SK-N-DZ (cell line): ENCODE measurements at places on chromosomes 1 and 21.

GRCh38 chr1:151549199-151549598 is 9.1 kb downstream of the TUFT1 start:
- DNase-seq = no peak

- DNase-seq = no peak
These were observed 48.9 kb upstream of the POU3F1 start for GRCh38 chr1:38095454-38095931.

DNA sequence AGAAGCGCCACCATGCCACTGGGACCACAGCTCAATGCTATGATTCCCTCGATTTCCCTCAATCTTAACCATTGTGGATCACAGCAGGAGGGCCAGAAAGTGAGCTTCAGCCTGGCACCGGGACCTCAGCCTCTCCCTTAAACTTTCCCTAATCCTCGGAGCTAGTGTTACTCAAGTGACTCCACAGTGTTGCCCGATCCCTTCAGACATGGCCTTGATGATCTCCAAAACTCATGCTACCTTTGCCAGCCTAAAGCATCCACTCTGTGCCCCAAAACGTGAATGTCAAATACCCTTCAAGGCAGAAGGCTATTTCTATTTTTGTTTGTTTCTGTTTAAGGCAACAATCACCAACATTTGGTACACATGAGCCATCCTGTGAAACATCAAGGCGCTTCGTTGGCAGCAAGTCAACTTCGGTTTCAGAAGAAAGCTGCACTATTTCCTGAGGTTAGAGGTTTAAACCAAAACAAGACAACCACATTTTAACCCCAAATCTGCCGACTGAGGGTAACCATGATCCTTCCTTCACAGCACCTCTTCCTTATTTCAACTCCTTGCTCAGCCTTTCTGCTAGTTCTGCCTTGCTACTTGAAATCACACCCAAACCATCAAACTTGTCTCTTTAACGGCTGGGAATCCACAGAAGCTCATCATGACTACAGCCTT is 94.4 kb upstream of the KRTAP19-8 start:
- DNase-seq = no peak

DNA sequence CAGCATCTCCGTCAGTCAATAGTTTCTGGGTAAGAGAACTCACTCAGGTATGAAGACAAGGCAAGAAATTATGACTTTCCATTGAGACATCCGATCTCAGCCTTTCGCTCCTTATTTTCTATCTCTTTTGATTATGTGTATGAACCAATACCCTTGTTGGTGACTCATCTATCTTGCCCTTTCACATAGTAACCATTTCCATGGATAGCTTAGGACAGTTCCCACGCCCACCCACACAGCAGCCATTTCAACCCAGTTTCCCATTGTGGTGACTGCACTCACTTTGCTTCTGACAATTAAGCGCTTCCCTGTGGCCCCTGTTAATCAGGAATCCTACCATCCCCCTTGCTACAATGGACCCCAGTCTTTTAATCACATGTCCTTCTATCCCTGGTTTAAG is 210.6 kb upstream of the ADGRL2 start:
- DNase-seq = no peak

DNA sequence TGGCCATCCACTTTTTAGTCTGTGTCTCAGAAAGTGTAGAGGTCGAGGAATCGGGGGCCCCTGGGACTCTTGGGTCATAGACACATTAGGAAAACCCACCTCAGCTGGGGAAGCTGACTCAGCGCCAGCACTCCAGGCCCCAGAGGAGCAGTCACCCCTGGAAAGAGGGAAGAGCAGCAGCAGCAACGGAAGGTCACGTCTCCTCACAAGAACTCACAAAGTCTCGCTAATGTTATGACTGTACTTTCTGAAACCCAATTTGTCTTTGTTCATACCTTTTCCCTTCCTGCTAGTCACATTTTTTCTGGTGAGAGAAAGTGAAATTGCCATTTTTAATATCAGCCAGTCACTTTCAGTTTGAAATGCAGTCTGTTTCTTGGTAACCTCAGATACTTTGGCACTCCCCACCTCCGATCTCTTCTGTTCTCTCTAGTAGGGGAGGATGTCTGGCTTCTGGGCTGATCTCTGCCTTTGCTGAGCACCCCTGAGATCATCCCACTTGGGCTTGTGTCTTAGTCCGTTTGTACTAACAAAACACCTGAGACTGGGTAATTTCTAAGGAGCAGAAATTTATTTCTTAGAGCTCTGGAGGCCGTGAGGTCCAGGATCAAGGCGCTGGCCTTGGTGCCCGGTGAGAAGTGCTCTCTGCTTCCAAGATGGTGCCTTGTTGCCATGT is 6.0 kb upstream of the NLRP3 start:
- no peak for DNase-seq

- DNase-seq = no peak
These were observed 879 bp downstream of the CPTP start for GRCh38 chr1:1325288-1326074.

DNA sequence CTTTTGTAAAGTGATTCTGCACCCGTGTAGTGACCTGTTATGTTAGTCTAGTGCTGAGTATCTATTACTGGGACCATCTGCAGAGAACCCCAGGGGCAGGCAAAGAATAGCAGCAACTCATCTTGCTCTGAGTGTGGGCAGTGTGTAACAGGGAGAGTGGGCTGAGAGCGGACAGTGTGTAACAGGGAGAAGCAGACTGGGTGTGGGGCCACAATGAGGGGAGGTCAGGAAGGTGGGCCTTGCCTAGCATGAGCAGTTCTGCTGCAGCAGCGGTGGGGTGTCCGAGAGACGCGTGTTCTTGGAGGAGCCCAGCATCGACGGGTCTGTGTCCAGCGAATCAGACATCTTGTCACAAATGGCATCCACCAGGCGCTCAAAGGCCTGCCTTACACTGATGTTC is 41.2 kb upstream of the NRDC start:
- no peak for DNase-seq

DNA sequence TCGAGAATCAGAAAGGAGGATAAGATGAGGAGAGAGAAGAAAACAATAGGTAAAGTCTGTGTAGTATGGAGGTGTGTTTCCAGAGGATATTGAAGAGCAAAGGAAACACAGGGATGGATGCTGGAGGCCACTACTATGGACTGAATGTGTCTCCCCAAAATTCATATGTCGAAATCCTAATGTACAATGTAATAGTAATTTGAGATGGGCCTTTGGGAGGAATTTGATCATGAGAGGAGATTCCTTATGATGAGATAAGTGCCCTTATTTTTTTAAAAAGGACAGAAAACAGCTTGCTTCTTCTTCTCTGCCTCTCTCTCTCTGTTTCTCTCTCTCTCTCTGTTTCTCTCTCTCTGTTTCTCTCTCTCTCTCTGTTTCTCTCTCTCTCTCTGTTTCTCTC is 602.2 kb upstream of the ADAMTS5 start:
- no peak for DNase-seq

- DNase-seq = no peak
These were observed 425.5 kb downstream of the LMO4 start for GRCh38 chr1:87754139-87754538.

DNA sequence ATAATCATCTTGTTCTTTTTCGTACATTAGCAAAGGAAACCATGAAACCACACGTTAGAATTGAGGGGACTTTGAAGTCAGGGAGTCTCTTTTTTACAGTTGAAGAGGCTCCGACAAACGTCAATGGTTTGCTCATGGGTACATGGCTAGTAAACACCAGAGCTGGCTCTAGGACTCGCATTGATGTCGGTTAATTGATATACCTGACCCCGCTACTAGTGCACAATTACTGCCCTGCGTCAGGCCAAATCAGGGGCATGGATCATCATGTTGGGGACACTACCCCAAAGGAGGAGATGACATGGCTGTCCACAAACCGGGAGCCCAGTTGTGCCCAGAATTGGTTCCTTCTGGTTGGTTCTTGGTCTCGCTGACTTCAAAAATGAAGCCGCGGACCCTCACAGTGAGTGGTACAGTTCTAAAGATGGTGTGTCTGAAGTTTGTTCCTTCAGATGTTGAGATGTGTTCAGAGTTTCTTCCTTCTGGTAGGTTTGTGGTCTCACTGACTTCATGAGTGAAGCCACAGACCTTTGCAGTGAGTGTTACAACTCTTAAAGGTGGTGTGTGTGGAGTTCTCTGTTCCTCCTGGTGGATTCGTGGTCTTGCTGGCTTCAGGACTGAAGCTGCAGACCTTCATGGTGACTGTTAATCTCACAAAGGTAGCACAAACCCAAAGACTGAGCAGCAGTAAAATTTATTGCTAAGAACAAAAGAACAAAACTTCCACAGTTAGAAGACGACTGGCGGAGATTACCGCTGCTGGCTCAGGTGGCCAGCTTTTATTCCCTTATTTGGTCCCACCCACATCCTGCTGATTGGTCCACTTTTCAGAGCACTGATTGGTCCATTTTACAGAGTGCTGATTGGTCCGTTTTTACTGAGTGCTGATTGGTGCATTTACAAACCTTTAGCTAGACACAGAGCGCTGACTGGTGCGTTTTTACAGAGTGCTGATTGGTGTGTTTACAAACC is 126.9 kb upstream of the ERRFI1 start:
- DNase-seq = no peak

DNA sequence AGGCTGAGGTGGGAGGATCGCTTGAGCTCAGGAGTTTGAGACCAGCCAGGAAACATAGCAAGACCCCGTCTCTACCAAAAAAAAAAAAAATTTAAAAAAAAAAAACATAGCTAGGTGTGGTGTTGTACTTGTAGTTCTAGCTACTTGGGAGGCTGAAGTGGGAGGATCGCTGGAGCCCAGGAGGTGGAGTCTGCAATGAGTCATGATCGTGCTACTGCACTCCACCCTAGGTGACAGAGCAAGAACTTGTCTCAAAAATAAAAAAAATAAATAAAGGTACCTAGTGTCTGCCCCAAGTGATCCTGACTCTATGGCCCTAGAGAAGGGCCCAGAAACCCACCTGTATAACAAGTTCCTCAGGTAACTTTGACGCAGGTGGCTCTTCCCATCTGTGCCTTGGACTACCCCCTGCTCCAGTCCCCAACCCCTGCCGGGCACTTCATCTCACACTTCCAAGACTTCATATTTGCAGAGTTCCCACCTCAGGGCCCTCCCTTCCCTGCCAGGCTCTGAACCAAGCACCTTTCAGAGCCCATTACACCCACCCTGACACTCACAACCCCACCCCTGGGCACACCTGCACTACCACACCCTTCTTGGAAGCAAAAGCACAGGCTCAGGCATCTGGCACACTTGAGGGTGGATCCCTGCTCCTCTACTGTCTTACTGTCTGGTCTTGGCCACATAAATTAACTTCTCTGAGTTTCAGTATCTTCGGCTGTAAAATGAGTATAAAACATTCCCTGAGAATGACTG is 80.2 kb upstream of the KLHDC7A start:
- DNase-seq = no peak

- DNase-seq = no peak
These were observed 143.4 kb downstream of the ZZZ3 start for GRCh38 chr1:77538956-77539518.

DNA sequence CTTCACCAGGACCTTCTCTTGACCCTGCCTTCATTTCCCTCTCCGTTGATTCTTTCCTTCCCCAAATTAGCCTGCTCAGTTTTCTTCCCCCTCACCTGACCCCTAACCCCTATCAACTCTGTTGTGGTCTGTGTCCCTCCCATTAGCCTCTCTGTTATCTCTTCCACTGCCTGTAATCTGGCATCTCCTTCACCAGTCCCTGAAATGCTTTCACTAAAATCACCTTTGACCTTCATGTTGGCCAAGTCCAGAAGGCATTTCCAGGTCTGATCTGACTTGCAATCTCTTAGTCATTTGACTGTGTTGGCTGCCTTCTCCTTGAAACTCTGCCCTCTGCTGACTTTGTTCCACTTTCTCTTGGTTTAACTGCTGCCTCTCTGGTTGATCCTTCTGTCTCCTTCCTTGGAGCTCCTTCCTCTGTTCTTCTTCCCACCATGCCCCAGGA is 28.2 kb downstream of the ATP8B2 start:
- peak; percentile 38 for DNase-seq

DNA sequence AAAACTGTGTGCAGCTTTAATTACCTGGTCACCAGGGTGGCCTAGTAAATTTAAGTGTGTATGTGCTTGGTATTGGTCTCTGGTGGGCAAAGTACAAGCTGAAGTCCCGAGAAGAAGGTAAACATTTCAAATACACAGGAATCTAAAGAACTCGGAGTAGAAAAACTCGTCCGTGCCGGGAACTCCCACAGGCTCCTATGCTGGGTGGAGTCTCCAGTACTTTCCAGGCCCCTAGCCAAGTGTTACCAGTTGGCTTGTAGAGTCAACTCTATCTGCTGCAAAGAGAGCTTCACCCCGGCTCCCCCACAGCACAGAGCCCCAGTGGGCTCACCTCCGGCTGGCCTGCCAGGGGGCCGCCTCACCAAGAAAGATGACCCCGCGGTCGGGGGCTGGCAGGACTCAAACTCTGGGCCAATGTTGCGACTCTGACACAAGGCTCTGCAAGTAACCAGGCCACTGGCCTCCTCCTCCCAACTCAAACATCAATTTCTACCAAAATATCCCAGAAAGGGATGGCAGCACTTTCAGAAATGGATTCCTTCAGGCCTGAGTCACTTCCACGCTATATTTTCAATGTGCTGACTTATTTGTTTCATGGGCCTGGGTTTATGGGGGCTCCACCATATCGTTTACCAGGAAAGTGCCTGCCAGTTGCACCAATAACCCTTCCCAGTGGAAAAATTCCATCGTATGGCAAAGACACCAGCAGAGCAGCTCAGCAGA is 73.9 kb downstream of the SLC66A1 start:
- no peak for DNase-seq

- no peak for DNase-seq
These were observed 326.3 kb downstream of the TBX15 start for GRCh38 chr1:118661769-118662320.

GRCh38 chr1:25099343-25099951 is 132.9 kb downstream of the SYF2 start:
- DNase-seq = peak; percentile 51

DNA sequence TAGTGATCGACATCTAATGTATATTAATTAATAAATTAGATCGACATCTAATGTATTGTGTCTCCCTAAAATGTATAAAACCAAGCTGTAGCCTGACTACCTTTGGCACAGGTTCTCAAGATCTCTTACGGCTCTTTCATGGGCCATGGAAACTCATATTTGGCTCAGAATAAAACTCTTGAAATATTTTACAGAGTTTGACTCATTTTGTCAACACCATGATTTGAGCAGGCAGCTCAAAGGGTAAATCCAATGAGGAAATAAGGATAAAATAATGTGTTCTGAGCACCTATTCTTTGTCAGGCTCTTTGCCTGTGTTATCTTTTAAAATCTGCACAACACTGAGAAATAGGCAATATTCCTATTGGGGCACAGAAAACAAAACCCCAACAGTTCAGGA is 223.4 kb upstream of the DUSP10 start:
- DNase-seq = no peak

- DNase-seq = peak; percentile 69
These were observed 55.9 kb downstream of the MRPS6 start for GRCh38 chr21:34129039-34129891.

- DNase-seq = no peak
These were observed 36.4 kb downstream of the CHML start for GRCh38 chr1:241603731-241604245.

DNA sequence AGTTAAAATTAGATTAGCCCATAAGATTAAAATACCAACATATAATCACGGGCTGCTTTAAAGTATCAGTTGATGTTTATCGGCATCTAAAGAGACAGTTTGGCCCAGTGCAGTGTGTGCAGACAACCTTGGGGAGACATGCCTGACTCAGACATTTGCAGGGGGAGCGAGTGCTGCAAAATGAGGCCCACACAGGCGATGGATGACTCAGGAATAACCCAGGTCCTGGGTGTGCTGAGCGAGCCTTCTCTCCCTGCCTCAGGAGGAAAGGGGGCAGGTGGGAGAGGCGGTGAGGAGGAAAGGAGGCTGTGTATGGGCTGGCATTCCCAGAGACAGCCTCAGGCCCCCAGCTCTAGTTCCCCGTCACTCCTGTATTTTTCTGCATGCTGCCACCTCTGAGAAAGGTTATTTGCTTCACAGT is 9.0 kb downstream of the SLC9A1 start:
- peak; percentile 35 for DNase-seq

GRCh38 chr1:229070168-229070567 is 200.7 kb upstream of the RAB4A start:
- DNase-seq = no peak
